Stimulated activated CD4-positive, alpha-beta T cell treated with anti-CD3 and anti-CD28 coated beads, Interleukin-4, amount 100 ng/mL, for 24 hours (primary cell): ENCODE measurements at places on chromosomes 3 and 15.

DNA sequence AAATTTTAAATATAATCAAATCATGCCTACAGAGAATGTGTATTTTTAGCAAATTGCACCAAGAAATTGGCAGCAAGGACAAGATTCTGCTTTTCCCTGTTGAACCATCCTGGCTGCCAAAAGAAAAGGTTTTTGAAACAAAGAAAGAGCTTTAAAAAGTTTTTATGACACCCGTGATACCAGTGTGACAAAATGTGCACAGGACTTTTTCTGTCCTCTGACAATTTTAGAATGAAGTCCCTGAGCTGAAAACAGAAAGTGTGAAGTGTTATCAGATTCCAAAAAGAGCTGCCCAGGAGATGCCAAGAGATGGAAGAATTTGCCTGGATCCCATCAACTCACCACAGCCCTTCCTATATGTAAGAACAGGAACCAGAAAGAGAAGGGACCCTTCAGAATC, 33.2 kb upstream of the TMC3 start:
- no peak for DNase-seq

DNA sequence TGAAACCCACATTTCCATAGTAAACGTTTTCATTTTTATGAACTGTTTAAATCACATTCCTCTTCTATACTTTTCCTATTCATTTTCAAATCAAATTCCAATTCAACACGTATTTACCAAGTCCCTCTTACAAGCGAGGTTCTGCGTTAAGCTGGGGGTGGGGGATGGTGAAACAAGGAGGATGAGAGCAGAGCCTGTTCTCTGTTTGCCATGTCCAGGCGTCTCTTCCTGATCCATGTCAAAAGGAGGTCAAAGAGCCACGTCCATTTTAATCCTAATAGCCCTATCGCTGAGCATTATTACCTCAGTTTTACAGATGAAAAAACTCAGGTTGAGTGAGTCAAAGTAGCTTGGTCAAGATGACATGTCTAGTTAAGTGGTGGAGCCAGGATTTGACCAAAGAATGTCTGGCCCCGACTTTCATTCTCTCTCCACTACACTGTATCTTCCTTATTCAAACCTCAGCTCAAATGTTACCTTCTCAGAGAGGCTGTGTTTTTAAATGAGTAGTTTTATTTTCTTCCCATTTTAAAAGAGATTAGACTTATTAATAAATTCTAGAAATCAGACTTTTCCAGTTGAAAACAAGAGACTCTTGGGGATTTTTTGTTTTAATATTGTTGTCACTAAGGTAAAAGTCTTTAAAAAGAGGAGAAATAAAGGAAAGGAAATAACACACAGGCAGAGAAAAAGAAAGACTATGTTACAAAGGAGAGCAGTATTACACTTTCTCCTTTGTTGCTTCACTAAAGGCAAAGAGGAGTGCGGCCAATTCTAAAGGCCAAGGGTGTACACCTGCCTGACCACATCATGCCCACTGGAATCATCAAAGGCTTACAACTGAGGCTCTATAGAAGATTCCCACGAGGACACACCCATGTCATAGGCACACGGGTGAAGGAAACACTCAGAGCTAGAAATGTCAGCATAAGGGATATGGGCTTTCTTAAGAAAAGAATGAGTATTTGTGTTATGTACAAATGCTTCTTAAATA, 42.4 kb downstream of the MYO5A start:
- DNase-seq = no peak

- DNase-seq = peak; percentile 61
Observed at GRCh38 chr15:39629371-39629770, 48.5 kb downstream of the THBS1 start.

GRCh38 chr3:116630494-116630893, 79.1 kb upstream of the TUSC7 start:
- no peak for DNase-seq

DNA sequence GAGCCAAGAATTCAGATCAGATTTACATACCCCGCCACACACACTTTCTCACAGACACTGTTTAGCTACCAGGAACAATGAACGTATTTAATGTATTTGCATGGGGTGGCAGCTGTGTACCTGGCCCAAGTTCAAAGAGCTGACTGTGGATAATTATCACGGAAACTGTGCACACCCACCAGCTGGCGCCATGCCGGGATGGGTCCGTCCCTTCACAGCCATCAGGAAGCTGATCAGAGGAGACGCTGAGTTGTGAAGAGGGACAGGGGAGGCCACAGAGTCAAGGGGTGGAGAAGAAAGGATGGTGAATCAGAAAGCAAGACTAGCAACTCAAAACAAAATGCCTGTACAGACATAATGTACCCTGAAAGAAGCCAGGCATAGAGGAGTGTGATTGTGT, 13.1 kb upstream of the PLA2G4D start:
- peak; percentile 36 for DNase-seq

GRCh38 chr3:144332868-144333267, 361.2 kb downstream of the DIPK2A start:
- DNase-seq = no peak

- peak; percentile 32 for DNase-seq
Observed at GRCh38 chr3:24237971-24238706, 256.5 kb downstream of the THRB start.

- no peak for DNase-seq
Observed at GRCh38 chr15:41829959-41830646, 2.2 kb downstream of the JMJD7 start.

GRCh38 chr3:41975416-41976103, 13.7 kb upstream of the ULK4 start:
- DNase-seq = no peak

DNA sequence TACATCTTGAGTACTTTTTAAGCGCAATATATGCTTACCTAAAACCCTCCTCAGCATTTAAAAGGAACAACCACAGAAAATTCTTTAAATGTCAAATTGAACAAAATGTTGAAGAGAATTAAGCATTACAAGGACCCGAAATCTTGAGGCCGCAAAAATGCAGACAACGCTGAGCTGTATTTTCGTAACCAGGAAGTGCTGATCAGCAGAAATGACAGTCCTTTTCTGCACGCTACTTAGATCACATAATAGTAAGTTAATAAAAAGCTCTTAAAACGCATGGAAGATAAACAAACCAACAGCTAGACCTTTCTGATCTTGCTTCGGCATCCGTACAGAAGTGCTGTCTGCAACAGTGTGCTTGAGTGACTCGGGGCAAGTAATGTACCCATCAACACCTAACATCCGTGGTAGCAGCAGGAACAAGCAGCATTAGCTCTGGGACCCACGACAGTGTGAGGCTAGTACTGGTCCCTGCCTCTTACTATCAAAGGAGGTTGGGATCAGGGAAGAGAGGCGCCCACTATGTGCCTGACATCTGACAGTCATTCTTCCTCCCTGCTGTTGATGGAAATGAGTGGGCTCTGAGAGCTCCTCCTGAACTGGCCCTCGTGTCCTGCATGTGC, 1.8 kb upstream of the SSUH2 start:
- DNase-seq = no peak

- no peak for DNase-seq
Observed at GRCh38 chr3:141625506-141625905, 112.6 kb upstream of the RNF7 start.
